ENCODE measurements at places on chromosomes 7 and 10.

GRCh38 chr10:24885551-24886289, 66.7 kb downstream of the PRTFDC1 start:
- no peak for DNase-seq

DNA sequence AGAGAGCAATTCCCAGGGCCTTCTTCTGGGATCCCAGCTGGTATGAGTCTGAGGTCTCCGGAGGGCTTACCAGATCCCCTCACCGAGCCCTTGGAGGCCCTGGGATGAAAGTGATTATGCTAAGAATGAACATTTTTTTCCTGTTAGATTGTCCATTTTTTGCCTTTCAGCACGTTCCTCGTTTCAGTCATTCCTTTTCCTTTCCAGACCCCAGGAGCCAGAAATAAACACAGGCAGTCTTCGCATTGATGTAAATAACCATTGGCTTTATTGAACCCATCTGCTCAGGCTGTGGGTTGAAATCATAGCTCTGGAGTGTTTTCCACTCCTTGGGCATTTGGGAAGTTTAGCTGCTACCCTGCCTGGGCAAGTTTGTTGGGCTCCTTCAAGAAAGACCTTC, 320.9 kb upstream of the AUTS2 start:
- no peak for DNase-seq

DNA sequence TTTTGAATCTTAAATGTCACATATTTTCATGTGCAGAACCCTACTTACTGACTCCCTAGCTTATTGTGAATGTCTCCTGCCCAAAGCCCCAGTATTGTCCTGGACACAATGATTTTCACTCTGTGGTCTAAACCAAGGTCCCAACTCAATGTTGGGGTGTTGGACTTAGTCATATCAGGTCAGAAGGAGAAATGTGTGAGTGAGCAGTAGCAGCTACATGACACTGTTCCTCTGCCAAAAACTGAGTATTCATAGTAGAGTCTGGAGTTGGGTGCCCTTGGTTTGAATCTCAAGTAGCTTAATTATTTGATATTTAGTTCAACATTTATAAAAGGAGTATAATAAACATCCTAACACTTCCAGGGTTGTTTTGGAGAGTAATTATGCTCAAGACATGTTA, 141.0 kb downstream of the CHRM2 start:
- no peak for DNase-seq

- no peak for DNase-seq
Measured at GRCh38 chr10:131656009-131656408, 244.8 kb upstream of the PPP2R2D start.

DNA sequence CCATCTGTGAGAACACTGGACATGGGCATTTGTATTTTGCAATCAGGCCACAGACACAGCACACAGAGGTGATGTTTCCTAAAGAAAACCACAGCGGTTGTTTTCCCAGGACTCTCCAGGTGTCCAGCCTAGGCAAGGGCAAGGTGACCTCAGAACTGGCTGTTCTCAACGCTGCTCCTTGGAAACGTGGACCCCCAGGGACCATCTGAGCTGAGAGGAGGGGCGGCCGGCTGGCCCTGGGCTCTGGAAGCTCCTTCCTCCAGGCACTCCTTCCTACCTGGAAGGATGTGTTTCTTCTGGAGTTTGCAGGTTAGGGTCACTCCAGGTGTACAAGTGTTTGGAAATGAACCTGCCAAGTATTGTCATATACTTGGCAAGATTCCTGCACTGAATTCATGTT, 103.1 kb downstream of the ADARB2 start:
- DNase-seq = no peak

- DNase-seq = no peak
Measured at GRCh38 chr7:19663816-19664462, 44.9 kb downstream of the POLR1F start.

DNA sequence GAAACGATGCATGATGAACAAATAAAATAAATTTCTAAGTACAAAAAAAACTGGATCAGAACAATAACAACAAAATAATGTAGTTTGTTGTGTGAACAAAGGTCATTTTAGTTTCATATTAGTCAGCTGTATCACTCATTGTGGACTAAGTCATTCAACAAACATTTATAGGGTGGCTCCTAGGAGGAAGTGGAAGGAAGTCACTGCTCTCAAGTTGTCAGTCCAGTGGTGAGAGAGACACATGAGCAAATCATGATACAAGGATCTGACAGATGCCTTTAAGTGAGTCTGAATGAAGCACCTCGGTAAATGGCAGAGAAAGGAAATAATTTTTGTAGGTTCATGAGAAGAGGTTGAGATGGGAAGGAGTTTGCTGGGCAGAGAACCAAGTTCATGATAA, 56.8 kb downstream of the EPDR1 start:
- peak; percentile 15 for DNase-seq

DNA sequence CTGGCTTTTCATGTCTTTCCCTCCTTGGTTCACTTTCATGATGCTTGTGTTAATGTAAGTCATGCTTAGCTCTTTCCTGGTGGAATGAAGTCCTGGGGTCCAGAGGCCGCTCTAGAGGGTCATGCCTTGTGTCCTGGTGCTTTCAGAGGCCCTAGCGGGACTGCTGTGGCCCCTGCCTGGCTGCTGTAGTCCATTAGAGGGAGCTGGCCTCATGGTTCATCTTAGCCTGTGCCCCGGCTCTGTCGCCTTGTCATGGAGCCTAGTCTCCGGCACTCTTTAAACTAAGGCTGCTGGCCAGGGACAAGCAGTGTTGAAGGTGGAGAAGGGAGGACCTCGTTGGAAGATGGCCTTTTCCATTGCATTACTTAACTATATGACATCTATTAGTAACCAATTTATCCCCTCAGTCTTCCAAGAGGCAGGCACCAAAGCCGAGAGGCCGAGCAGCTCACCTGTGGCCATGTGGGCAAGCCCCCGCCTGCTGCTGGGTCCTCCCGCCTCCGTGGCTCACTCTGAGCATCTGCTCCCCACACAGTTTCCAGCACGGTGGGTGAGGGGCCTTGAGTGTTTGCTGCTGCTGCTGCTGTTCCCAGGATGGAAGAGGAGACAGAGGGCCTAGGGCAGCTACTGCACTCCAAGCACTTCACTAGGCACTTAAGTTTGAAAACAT, 5.0 kb upstream of the NDUFB2 start:
- DNase-seq = no peak

DNA sequence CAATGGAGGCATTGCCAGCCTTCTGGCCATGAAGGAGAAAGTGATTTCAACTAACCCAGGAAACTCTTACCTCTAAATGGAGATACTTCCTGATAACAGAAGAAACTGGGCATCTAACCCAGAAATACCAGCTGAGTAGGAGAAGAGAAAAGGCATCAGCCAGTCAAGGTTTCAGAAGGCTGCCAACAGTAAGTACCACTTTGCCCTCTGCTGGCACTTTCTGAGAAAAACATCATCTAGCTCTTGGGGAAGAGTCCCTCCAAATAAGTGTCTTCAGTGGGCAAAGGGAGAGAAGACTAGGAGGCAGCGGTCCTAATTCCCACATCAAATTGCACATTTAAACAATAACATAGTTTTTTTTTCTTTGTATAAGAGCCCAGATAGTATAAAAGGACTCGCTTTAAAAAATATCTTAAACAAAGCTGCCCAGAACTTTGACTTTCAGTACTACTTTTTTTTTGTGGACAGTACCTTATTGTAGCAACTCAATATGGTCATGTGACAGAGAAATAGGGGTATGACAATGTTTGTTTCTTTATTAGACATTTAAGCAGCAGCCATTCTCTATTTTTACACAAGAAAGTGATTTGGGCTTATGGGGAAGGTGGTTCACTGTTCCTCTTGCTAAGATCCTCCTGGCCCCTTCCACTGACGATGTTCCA, 157.3 kb downstream of the CTTNBP2 start:
- DNase-seq = no peak

DNA sequence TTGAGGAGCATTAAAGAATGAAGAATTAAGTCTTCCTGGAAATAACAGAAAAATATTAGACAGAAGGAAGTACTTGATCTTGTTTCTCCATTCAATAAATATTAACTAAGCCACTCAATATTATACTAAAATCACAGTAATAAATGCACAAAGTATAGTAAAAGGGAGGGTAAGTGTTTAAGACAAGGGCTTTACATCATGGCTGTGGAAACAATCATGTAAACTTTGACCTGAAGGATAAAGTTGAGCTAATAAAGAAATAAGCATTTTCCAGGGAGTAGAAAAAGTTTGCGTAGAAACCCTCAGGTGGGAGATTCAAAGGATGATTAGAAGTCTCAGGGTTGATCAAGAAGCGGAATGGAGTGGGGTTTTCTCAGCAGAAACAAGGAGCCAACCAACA, 78.2 kb downstream of the SEMA3C start:
- no peak for DNase-seq

DNA sequence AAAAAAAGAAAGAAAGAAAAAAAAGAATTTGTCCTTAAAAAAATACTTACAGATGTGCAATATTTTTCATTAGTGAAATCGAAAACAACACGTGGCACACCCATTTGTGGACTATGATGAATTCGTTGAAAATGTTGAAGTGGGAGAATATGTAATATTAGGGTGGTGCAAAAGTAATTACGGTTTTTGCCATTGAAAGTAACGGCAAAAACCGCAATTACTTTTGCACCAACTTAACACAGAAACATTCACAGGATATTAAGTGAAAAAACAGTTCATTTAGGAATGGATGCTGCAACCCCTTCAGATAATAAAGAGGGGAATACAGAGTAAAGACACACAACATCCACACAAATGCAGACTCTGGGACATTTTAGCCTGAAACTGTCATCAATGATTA, 96.0 kb downstream of the CALN1 start:
- no peak for DNase-seq

GRCh38 chr7:39324139-39324760, 242.0 kb upstream of the YAE1 start:
- DNase-seq = no peak

GRCh38 chr7:44914992-44915607, 29.8 kb upstream of the PURB start:
- no peak for DNase-seq

- no peak for DNase-seq
Measured at GRCh38 chr10:91090761-91091529, 129.5 kb upstream of the PCGF5 start.

DNA sequence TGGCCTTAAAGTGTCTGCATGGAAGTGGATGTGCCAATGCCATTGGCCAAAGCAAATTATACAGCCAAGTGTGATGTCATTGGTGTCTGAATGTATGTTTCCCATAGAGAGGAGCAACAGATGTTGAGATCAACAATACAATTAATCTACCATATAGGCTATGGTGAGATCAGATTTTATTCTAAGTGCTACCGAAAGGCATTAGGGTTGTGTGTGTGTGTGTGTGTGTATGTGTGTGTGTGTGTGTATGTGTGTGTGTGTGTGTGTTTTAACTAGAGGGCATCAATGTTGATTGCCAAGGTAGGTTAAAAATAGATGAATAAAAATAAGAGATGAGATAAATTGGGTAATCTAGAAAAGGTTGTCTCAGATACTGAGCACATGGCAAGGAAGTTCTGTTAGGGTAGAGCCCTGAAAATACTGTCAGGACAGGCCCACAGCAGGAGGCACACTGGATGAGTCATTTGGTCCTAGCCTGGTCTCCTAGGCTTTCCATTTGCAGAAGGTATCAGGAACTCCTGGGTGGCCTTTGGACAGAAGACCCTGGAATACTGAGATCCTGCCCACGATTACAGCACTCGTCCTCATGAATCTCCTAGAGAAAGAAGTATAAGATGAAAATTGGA, 446.0 kb upstream of the PODXL start:
- DNase-seq = no peak

DNA sequence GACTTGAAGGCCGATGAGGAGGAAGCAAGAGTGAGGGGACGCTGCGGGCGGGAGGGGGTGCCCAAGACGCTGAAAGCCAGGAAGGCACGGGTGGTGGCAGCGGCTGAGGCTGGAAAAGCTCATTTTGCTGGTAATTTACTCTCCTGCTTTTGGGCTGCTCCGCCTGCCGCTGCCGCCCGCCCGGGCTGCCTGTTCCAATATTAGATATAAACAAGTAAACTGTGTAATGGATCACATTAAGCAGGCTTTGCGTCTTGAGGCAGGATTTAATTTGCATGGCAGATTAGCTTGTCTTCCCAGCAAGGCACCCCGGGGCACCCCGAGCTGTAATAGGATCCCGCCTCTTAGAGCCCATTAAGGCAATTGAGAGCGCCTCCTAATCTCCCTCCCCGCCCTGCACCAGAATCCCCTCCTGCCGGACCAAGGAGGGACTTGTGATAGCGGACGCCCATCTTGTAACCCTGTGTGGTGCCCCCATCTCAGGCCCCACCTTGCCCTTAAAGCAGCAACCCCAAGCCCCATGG, 46.1 kb upstream of the SLF2 start:
- no peak for DNase-seq

- DNase-seq = no peak
Measured at GRCh38 chr7:131203291-131203976, 124.2 kb upstream of the MKLN1 start.

DNA sequence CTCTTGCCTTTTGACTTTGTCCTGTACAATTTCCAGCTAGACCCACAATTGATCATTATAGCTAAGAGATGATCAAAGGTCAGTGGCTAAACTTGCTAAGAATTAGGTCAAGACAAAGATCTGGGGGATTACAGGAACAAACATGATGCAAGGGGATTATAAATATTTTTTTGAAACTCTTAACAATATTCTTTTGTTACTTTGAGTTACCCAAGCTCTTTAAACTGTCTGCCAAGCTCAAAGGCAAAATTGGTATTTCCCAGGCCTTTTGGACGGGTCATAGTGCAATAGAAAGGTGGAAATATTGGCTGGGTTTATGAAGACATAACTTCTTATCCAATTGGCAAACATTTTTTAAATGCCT, 23.4 kb downstream of the TBXAS1 start:
- DNase-seq = no peak

DNA sequence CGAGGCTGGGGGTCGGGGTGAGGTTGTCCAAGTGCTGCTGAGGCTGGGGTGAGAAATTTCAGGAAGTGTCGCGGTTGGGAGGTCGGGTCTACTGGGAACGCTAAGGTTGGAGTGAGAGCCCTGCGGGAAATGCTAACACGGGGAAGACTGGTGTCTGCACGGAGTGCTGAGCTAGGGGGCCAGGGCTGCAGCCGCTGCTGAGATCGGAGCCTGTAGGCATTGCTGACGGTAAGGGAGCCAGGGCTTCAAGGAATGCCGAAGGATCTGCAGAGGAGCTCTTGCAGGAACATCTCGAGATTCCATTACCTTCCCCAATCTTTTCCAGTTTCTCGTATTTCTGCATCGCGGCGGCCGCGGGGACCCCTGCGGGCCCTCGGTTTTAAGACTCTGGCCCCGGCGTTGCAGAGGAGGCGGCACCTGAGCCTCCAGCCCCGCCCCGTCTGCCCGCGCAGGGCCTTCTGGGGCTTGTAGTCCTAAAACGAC, at the start of gene CDK5:
Gene CDK5, minus strand, starts transcription at position 392 of the 483 bp plus-strand sequence. Its CDS starts 49 bp downstream, at position 343.
- DNase-seq = no peak

DNA sequence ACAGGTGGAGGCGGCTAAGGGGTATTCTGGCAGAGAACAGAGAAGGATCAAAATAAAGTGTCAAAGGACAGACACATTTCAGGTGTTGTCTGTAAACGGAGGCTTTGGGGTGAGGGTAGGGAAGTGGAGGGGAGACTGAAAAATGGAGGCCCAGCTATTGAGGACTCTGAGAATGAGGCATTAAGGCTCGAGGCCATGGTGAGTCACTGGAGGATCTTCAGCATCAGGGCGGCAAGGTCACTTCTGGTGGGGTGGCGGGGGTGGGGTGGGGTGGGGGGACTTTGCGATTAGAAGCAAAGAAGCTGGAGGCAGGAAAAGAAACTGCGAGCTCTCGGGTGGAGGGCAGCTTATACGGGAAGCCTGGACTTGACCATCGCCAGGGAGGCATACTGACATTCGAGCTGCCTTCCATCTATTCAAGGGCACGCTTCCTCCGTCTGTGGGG, 58.4 kb upstream of the PCGF5 start:
- DNase-seq = no peak

- DNase-seq = peak; percentile 77
Measured at GRCh38 chr7:151838861-151839381, 38.0 kb downstream of the PRKAG2 start.

- peak; percentile 37 for DNase-seq
Measured at GRCh38 chr10:46220872-46221538, 65.8 kb upstream of the ANTXRL start.

Data from mucosa of descending colon (tissue), 3 donors.